Activated CD8-positive, alpha-beta T cell treated with anti-CD3 and anti-CD28 coated beads for 36 hours (primary cell): ENCODE measurements at places on chromosomes 7 and 10. TPM values are rescaled to one million over a fixed set of nuclear protein-coding genes. Genes with fewer than 3 reads are reported as not detected.

GRCh38 chr10:71267508-71268240 lies 51.4 kb upstream of the SLC29A3 start:
- H3K4me1 ChIP-seq, result no peaks in the 10 kb centered on the region
- no peaks in the 10 kb centered on the region for H3K36me3 ChIP-seq
- peaks cover 1% of the 10 kb centered on the region for H3K27me3 ChIP-seq
- no peak for DNase-seq

- H3K27ac ChIP-seq, result no peak overlapping the region
- no peak for DNase-seq
- peaks cover 2% of the 10 kb centered on the region for H3K4me1 ChIP-seq
- peaks cover 10% of the 10 kb centered on the region for H3K36me3 ChIP-seq
- H3K4me3 ChIP-seq, result no peak overlapping the region
These were observed 33.3 kb upstream of the GARS1 start for GRCh38 chr7:30561389-30561788.

The CNNM1 gene
- total RNA-seq, result 0.83 TPM

DNA sequence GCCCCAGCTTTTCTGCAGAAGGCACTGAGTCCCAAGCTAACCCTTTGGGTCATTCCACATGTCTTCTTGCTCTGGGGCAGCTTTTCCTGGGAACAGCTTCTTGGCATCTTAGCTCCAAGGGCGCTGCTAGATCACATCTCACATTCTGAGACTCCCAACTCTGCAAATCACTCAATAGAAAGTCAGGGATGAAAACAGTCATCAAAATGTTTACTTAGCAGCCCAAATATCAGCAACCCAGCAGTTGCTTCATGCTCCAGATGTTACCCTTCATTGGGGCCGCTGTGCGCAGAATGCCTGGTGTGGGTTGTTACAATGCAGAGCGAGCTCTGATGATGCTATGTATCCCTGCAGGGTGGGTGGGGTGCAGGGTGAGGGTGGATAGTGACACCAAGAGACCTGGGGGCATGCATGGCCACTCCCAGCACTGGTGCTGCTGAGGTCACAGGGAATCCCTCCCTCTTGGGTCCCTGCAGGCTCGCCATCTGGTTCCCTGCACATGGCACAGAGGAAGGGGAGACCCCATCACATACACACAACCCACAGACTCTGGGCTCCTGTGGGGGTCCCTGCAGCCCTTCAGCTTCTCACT lies 19.0 kb downstream of the WDFY4 start:
- H3K4me3 ChIP-seq, result no peak overlapping the region
- H3K27ac ChIP-seq, result no peak overlapping the region
- H3K36me3 ChIP-seq, result no peaks in the 10 kb centered on the region
- no peaks in the 10 kb centered on the region for H3K27me3 ChIP-seq
- H3K4me1 ChIP-seq, result no peaks in the 10 kb centered on the region
- DNase-seq, result no peak

DNA sequence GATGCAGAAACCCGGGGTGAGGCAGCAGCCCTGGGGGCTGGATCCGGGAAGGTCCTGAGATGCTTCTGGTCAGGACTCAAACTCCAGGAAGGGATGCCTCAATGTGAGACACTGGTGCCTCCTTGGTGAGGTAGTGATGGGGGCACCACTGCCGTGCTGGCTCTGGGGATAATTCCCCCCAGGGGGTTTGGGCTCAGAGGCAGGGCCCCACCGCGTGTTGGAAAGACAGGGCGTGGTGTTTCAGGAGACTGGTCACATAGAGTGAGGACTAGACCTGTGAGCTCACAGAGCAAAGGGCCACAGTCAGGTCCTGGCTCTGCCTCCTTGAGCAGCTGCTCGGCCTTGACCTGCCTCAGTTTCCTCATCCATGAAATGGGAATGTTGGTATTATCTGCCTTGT lies 361.9 kb downstream of the GLRX3 start:
- no peaks in the 10 kb centered on the region for H3K36me3 ChIP-seq
- H3K4me1 ChIP-seq, result no peaks in the 10 kb centered on the region
- H3K27me3 ChIP-seq, result no peaks in the 10 kb centered on the region
- no peak overlapping the region for H3K4me3 ChIP-seq

DNA sequence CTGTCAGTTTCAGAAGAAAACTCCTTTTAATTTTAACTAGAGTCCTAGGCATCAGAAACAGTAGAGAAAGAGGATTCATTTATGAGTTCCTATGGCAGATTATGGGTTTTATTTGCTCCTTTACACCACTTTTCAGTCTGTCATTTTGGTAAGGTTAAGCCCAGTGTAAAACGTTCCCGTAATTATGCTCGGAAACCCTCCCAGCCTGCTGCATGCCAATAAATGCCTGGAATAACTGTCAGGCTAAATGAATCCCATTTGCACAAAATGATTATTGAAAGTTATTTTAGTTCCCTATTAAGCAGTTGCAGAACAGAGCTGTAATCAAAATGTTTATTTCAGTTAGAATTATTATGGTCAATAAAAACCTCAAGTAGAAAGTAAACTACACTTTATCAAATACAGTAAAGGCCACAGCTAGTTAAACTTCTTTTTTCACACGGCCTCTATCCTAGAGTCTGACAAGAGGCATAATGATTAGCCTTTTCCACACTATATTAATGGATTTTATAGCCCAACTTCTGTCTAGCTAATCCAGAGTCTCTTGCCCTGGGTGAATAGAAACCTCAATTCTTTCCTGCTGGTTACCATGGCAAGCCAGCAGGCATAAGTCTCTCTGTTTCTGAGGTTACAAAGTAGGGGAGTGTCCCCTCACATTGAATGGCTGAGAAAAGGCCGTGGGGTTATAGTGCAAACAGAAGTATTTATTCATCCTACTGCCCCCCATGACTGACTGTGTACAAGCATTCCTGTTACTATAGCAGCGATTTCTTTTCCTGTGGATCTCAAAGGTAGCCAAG lies 80.8 kb upstream of the NPVF start:
- peaks cover 2% of the 10 kb centered on the region for H3K27me3 ChIP-seq
- H3K4me3 ChIP-seq, result no peak overlapping the region
- no peak overlapping the region for H3K27ac ChIP-seq

The CAMK2B gene
- 1.9 TPM for total RNA-seq

- no peaks in the 10 kb centered on the region for H3K4me1 ChIP-seq
- H3K27me3 ChIP-seq, result peaks cover 9% of the 10 kb centered on the region
- H3K27ac ChIP-seq, result no peak overlapping the region
These were observed 87.0 kb downstream of the IPMK start for GRCh38 chr10:58180666-58181065.

The AIFM2 gene
- 6.3 TPM for total RNA-seq

The ASIC3 gene
- total RNA-seq, result 5.8 TPM
